ENCODE measurements at places on chromosomes 5 and 9.

DNA sequence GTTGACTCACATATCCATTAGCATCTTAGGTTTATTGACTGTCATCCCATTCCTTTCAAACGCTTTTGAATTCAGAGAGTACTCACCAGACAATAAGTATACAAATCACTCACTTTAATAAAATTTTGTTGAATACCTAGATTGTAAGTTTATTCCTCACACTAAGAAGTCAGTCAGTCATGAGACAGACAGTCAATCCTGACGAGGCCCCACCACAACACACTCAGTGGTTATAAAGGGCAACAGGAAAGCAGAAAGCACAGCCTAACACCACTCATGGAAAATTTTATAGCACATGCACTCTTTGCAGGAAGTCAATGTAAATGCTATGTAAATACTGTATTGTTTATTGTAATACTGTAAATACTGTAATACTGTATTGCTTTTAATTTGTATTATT, 176.3 kb upstream of the PTGER4 start:
- no peak for DNase-seq

- no peak for DNase-seq
Observed at GRCh38 chr9:98260635-98261034, 5.2 kb upstream of the TBC1D2 start.

DNA sequence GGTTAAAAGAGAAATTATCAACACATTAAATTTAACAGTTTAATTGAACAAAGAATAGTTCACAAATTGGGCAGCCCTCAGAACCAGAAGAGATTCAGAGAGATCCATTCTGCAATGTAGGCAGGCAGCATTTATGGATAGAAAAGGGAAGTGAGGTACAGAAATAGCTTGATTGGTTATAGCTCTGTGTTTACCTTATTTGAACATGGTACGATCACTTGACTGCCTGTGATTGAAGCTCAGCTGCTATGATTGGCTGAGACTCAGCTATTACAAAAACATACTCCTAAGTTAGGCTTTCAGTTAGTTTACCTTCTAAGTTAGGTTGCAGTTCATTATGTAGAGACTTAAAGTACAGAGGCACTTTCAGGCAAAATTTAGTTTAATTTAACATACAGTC, 7.3 kb downstream of the CNTRL start:
- DNase-seq, result no peak

DNA sequence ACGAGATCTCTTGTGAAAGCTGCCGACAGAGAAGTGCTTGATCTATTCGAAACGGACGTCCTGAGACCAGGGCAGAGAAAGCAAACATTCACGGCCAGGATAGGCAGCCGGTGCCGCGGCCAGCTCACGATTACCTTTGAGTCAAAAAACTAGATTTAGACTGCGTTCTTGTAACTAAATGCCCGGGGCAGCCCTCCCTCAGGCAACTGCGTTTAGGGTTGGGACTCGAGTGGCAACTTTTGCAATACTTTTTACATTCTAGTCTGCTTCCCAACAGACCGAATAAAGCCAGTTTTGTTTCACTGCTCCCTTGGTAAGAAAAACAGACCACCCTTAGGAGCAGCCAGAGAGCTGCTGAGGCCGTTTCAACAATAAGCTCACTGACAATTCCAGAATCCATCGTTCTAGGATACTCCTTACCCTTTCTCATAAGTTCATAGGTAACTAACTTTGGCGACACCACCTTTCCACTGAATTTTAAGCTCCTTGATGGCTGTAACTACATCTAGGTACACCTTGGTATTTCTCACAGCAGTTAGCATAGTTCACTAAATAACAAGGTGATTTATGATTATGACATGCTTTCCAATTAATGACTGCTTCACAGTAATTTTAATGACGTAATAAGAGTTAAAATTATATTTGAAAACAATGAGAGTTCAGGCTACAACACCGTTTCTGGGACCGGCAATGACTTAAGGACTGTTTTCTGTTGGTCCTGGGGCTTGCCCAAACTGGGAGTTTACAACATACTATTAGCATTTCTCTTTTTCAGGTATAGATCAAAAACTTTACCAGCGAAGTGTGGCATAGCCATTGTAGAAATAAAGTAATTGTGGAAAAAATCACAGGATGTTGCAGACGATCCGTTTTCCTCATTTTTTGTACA, 899 bp upstream of the RAPGEF6 start:
- DNase-seq, result no peak

GRCh38 chr9:18596920-18597319, 123.0 kb downstream of the ADAMTSL1 start:
- DNase-seq, result no peak

GRCh38 chr9:37986771-37987258, 82.2 kb downstream of the SHB start:
- DNase-seq, result no peak

DNA sequence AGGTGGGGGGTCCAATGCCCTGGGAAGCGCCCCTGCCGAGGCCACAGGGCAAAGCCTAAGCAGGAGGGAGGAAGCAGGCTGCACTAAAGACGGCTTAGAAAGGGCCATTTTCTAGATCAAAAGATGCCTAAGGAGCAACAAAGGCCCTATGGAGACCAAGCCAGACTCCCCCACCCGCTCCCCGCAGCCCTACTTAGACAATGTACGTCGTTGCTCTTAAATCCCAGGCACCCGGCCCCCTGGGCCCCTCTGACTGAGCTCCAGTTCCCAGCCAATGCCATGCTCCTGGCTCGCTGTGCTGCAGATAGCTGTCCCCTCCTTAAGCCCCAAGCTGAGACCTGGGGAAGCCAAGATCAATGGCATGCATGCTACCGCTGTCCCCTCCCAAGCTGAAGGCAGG, 10.3 kb downstream of the IPPK start:
- no peak for DNase-seq

DNA sequence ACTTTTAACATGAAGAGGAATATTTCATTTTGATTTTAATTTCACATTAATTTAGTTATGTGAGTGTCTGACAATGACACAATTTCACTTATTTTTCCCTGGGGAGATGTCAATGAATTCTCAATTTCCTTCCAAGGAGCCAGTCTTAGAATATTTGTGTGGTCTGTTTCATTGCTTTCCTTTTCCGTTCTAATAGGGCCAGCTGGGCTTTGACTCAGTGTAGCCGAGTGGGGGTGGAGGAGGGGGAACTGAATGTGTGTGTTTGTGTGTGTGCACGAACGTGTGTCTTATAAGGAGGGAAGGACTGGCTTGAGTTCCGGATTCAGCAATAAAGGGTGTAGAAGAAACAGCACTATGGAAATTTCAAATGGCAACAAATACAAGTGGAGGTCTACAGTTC, 100.0 kb downstream of the BASP1 start:
- DNase-seq, result no peak

DNA sequence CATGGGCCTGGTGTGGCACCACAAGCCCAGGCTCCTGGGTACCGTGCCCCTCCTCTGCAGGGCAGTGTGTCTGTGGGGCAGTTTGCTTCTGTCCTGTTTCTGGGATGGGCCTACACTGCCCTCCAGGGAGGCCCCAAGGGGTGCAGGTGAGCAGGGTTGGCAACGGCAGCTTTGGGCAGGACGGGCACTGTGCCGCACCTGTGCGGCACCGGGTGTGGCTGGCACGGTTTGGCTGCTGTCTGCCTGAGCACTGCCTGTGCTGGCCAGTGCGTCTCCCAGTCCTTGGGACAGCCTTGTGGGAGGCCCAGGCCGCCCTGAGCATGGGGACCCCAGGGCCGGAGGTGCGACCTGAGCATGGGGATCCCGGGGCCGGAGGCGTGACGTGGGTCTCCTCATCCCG, 37.2 kb downstream of the RXRA start:
- no peak for DNase-seq

DNA sequence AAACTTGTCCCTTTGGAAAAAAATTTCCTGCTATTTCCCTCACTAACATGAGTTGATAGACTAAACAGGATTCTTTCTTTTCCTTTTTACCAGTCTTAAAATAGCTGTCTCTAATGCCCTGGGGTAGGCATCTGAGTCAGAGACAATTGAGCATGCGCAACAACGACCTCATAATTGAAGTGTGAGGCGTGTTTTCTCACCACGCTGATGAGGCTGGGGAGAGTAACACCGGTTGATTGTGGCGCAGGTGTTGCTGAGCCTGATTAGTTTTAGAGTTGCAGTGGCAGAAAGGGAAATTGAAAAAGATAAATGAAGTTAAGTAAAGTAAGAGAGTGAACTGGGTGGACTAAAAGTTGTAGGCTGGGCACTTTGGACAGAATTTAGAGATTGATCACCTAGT, 213.7 kb downstream of the TLR4 start:
- no peak for DNase-seq

DNA sequence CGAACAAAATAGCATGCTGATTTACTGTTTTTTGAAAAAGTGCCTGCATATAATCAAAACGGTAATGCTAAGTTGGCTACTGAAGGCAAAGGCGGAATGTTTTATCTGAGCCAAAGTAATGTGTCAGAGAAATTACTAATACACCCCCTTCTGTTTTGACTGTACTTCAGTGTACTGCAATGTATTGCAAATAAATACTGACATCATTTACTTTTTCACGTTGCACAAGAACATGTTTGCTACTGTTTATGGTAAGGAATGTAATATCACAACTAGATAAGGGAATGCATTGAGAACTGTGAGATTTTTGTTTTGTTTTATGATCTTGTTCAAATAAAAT, 813 bp upstream of the AGTPBP1 start:
- no peak for DNase-seq

DNA sequence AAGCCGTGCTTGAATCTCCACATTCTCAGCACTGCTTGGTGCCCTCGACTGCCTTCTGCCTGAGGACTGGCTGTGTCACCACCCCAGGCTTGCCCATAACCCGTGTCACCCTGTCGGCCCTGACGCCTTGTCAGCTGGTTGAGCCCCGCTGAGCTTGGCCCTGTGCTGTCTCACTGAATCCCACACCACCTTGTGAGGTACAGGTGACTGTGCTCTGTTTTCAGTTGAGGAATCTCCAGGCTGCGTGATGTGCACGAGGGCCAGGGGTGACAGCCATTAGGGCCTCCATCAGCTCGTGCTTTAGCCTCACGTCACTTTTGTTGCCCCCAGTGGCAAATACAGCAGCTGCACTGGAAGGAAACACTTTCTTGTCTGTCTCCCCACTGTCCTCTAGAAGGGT, 90.7 kb downstream of the CACNA1B start:
- no peak for DNase-seq

DNA sequence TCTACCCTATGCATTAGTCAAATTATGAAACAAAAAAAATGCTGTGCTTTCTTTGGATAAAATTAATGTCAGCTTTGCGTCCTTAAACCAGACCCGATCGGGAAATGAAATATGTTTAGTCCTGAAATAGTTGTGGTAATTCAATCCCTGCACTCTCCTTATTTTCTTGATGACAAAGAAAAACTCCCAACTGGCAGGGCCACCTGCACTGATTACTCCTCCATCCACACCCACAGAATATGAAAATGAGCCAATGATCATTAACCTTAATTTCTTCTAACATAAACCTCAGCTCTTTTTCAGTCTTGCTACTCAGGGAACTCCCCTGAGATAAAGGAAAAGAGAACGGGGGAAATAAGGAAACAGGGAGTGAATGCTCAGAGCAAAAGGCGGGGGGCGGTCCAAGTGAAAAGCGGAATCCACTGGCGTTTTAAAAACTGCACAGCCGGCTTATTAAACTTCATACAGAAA, 245.3 kb downstream of the BNC2 start:
- DNase-seq, result no peak

DNA sequence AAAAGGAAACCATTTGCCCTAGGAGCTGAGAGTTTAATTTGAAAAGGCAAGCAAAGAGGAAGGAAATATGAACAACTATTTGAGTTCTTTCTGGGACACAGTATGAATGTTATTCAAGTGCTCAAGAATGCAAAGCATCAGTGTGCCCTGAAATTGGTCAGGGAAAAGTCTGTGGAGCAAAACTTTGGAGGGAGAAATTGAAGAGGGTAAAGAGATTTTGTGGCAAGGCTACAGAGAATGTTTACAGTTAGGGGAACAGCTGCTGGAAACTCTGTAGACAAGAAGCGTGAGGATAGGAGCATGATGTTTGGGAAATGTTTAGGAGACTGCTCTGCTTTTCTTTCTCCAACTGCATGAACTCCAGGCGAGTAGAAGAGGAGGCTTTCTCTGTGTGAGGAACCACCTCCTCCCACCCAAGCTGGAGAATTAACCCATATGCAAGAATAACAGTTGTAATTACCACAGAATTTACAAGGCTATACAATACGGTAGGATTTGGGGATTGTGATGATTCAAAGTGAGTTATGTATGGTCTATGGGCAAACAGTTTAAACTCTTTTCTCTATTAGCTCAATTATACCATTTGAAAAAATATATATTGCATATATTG, 75.4 kb upstream of the IL7R start:
- DNase-seq, result no peak

- no peak for DNase-seq
Observed at GRCh38 chr9:126474206-126474765, 139.4 kb upstream of the LMX1B start.

DNA sequence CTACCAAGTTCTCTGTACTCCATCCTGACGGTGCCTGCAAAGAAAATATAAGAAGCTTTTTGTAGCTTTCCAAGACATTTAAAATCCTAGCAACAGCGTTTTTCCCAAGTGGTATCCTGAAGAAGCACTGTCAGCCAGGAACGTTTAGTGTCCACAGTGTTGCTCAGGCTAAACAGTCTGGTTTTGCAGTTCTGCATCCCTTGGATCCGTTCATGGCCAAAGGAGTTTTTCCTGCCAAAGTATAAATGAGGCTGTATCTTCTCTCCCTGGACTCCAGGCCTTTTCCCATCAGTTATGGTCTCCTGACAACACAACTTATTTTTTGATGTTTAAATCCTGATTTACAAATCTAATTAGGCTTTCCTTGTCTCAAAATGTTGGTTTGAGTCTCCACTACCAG, 925.8 kb downstream of the TLE1 start:
- DNase-seq, result no peak

DNA sequence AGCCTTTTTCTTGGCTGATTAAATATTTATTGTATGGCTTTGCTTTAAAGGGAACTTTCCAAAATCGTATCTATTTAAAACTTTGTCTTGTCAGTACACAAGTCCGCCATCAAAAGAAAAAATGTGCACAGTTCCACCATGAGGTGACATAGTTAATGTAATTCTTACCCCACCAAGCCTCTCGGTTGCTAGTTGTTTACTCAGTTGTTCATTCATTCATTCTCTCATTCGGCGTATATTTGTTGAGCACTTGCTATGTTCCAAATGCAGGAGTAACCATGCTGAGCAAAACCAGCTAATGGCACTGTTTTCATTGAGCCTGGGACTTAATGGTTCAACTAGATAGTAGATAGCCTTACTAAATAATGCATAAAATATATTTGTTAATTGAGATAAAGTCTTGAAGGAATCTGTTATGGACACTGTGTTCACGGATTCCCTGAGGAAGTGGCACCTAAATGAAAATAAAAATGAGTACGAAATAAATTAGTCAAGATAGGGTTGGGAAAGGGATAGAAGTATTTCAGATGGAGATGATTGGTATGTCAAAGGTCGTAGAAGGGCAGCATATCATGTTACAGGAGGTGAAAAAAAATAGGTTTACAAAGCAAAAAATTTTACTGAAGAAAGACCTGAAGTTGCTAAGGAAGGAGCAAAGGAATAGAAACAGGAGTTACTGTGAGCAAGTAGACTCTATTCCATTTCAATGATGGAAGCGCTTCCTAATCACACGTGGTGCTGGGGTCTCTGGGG, 1.5 kb downstream of the DCAF10 start:
- DNase-seq, result no peak
